ENCODE measurements at places on chromosomes 12 and 14.

DNA sequence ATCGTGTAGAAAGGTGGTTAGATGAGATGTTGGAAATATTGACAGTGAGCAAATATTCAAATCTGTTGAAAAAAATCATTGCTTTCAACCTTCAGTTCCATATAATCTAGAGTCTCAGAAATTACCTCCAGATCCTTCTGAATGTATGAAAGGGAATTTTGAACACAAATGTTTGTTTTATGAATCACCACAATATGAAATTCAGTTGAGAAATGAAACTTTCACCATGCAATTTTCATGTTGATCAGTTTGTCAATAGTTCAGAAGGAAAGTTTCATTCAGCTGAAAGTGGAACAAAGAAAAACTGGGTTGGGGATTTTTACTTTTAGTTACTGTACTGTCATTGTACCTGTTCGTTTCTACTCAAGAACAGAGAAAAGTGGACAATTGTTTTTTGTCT, 953.6 kb downstream of the SLC6A15 start:
- DNase-seq: no peak

DNA sequence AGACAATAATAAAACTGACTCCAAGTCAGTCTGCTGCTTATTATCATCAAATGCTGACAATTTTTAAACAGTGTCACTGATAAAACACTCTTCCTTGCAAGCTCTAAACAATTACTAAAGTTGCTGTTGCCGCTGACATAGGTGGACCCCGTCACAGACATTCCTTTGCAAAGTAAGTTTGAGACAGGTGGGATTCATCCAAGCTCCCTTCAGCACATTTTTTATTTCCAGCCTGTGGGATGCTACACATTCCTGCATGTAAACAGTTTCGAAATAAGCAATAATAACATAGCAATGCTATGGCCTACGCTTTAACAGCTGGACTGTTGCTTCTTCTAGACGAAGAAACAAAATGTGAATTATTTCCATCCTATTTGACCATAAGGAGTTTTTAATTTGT, 85.4 kb upstream of the HIF1A start:
- DNase-seq: no peak

GRCh38 chr12:13022851-13023271, 21.3 kb upstream of the FAM234B start:
- no peak for DNase-seq

GRCh38 chr12:101925935-101926334, 48.6 kb downstream of the DRAM1 start:
- DNase-seq: no peak

DNA sequence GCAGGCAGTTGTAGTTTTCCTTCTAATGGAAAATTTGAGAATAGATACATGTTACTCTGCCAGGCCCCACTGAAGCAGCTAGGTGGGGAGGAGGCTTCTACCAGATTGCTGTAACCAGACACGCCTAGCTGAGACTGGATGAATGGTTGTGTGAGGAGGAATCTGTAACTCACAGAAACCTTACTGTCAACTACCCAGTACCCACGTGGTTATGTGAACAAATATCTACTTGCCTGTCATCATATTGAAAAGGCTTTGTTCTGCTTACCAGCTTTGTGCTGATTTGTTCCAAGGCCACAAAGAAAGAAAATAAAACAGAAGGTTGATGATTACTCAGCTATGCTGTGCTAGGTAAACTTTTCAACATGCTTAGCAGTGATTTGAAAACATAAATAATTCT, 167.2 kb downstream of the CAPZA3 start:
- DNase-seq: no peak

DNA sequence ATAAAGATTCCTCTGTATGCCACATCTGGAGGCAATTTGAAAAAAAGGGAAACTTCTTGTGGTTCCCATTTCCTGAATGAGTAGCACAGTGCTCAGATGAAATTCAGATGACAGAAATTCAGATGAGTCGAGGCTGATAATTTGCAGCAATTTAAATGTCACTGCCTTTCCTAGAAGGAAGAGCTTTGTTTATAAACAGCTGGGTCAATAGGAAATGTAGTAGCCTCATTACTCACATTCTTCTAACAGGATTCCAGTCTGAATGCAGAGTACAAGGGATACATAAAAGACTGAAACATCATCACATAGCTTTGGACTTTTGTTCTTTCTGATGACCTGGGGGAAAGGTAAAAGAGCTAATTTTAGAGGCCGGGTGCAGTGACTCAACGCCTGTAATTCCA, 11.3 kb upstream of the DACT1 start:
- no peak for DNase-seq

GRCh38 chr12:95323212-95323611, 105.6 kb downstream of the VEZT start:
- no peak for DNase-seq

GRCh38 chr14:94129758-94130414, 482 bp upstream of the IFI27L2 start:
- DNase-seq: no peak

DNA sequence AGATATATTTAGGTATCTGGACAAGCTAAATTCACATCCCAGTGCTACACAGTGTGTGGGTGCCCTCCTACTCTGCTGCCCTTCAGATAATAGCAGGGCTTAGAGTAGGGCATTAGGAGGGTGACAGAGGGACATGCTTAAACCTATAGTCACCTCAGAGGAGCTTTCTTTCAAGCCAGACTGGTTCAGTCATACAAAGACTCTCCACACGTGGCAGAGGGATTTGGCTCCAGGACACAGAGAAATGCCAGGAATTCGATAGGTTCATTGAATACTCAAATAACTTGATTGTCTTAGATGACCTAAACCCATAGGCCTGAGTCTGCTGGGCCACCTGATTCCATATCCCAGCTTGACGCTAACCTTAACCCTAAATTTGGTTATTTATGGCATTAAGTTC, 163.5 kb downstream of the TPH2 start:
- DNase-seq: no peak

GRCh38 chr12:124109760-124110159, 136.7 kb downstream of the ZNF664 start:
- DNase-seq: no peak

DNA sequence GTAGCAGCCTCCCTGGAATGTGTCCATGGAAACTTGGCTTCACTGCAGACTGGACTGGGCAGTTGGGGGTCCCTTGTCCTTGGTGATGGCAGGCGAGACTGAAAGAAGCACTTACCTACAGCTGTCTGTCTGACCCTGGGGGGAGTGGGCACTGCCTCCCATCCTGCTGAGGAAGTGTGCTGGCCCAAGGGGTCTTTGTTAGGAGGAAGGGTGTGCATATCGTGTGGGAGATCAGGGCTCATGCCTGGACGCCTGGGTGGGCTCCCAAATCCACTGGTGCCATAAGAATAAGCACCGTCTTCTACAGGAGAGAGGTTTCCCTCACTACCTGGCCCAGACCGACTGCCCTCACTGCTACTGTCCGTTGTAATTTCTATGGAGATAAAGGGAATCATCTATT, 81.4 kb downstream of the PIWIL1 start:
- DNase-seq: no peak

DNA sequence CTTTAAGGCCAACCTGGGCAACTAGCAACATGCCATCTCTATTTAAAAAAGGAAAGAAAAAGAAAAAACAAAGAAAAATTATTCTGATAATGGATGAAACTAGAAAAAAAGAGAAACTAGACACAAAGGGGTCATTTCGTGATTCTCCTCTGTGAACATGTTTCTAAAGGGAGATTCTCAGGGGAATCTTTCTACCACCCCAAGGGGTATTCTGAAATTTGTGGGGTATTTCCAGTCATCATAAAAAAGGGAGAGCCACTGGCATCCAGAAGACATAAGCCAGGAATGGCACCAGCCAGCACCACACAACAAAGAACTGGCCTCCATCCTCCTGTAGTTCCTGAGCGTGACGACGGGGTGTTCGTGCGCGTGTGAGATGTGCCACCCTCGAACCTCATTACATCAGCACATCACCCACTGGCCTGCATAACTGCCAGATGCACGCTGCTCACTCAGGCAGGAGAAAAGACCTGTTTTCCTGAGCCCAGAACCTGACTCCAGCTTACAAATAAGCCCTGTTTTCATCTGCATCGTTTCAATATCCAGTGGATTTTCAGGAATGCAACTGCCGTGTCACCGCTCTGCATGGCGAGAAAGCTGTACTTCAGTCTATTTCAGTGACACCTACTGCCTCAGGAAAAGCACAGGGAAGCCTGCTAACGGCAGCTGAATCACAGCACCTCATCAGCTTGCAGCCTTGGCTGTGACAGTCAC, 23.9 kb downstream of the STX2 start:
- DNase-seq: no peak

DNA sequence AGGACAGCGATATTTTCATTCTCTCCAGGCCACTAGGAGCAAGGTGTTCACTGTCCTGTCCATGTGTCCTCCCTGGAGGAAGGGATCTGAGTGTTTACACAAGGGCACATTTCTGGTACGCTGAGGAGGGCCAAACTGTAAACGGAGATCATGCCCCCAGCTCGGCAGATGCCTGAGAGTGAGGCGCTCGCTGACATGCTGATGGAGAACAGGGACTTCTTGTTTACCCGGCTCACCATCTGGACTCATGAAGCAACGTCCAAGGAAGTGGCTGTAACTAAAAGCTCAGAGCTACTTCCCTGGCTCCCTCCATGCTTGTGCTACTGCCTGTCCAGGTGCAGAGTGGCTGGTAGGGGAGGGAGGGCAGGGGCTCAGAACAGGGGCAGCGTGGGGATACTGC, 43.4 kb upstream of the KCNA1 start:
- DNase-seq: no peak

GRCh38 chr12:90020881-90021280, 312.2 kb upstream of the ATP2B1 start:
- no peak for DNase-seq

DNA sequence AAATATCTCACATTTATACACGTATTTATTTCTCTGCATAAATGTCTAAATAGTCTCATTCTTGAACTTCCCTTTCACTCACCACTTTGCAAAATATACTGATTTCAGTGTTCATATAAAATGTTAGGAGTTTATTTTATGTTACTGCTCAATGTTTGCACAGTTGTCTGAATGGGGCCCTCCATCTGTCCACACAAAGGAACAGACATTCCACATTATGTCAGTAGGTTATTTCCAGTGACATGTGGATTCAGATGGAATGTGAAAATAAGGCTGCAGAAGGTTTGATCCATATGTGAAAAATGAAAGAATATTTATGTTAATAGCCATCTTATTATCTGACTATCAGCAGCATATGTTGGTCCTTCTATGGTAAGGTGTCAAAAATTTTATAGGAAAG, 994.4 kb upstream of the SEL1L start:
- DNase-seq: no peak

GRCh38 chr12:7868391-7868790, 4.3 kb downstream of the SLC2A14 start:
- DNase-seq: no peak

- no peak for DNase-seq
Measured at GRCh38 chr14:75318353-75318752, 39.7 kb downstream of the FOS start.

- no peak for DNase-seq
Measured at GRCh38 chr12:109088818-109089217, 4.5 kb downstream of the ALKBH2 start.

Measured in activated naive CD4-positive, alpha-beta T cell (primary cell).